ENCODE measurements at places on chromosomes 5 and 9.

DNA sequence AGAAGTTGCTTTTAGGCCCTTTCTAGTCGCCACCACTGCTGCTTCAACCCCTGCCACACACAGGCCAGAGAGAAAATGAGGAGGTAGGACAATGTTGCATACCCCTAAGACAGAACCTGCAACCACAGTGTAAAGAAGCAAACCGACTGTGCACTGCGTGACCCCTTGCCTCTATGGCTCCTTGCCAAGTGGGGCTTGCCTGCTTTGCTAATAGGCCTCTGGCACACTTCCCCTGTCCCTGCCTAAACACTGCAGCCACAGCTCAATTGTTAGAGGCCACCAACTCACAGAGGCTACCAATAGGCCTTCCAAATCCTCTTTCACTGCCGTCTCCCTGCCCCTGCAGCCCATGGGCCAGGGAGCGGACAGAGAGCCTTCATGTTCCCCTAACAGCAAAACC, 280.1 kb downstream of the CDH10 start:
- no peak for DNase-seq

- DNase-seq = peak; percentile 60
These were observed 313.9 kb downstream of the TLE1 start for GRCh38 chr9:81375187-81376100.

DNA sequence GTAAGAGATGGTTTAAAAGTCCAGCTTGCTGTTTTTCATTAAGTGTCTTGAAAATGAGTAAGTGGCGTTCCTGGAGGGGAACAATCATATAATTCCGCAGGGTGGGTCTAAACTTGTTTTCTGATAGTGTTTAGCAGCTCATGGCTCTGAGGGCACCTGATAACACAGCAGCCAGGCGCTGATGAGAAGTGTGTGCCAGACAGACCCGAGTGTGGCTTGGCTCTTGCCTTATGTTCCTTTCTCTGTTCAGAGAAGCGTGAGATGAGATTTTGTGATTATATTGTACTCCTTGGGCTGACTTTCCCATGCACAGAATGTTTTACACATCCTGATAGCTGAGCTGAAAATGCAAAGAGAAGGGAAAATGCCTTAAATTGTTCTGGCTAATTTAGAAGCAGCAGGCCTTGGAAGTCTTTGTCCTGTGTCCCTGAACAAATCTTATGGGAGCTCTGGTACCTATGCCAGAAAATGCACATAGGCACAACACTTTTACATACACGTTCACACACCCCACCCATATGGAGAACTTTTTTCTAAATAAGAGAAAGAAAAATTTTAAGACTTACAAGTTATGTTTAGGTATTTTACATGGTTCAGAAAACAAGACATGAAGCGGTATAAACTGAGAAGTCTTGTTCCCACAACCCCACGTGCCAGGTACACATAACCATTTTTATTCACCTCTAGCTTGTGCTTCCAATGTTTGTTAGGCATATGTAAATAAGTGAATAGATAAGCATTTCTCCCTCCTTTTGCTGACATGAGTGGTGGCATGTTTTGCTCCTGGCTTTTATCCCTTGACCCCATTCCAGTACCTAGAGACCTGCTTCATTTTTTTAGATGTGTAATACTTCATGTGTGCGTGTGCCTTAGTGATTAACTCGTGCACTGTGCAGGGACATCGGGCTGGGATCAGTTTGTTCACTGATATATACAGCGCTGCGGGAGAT, 152.2 kb upstream of the OTULINL start:
- no peak for DNase-seq

- no peak for DNase-seq
These were observed 125.3 kb downstream of the SYK start for GRCh38 chr9:90926936-90927335.

GRCh38 chr5:166883016-166883415, 1408.4 kb upstream of the WWC1 start:
- DNase-seq = no peak

DNA sequence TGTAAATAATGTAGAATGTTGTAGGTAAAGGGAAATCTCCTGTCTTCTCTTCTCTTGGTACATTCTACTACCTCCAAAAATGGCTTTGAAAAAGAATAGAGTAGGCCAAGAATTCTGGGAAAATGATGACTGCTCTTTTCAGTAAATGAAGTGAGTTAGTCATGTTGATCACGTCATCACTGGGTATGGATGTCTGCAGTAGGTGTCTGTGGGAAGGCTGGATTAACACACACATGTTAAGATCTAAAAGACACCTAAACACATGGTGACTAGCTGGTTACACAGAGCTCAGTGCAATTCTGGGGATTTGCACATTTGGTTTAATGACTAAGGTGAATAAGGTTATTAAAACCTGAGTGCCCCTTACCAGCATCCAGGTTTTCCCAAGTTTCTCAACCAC, 161.5 kb downstream of the CEP120 start:
- DNase-seq = no peak

- DNase-seq = peak; percentile 29
These were observed 65.1 kb upstream of the IL6ST start for GRCh38 chr5:56059854-56060253.

- DNase-seq = no peak
These were observed 158.8 kb downstream of the MEF2C start for GRCh38 chr5:88724201-88724600.

- DNase-seq = no peak
These were observed 12.0 kb downstream of the REXO4 start for GRCh38 chr9:133405508-133406438.
